Metanephros (tissue), 2 donors: ENCODE measurements at places on chromosomes 2 and 18. TPM values are rescaled to one million over a fixed set of nuclear protein-coding genes. Genes with fewer than 3 reads are reported as not detected.

The NPHP1 gene
- 8.3 TPM for total RNA-seq

The KCNF1 gene
- total RNA-seq = 0.70 TPM

The TEX44 gene
- not detected for total RNA-seq

The KCNE4 gene
- 11.2 TPM for total RNA-seq

The ACOXL gene
- total RNA-seq = 0.99 TPM

The KHK gene
- total RNA-seq = 18.2 TPM

The SERPINB3 gene
- total RNA-seq = not detected

The MARS2 gene
- 9.1 TPM for total RNA-seq

The THAP4 gene
- total RNA-seq = 82.2 TPM
